ENCODE measurements at places on chromosomes 2 and 18.
A peak's percentile ranks its signal among the peaks of the same experiment; 100 is the strongest.

GRCh38 chr2:231646476-231646875, 53.8 kb downstream of the TEX44 start:
- no peak for DNase-seq

DNA sequence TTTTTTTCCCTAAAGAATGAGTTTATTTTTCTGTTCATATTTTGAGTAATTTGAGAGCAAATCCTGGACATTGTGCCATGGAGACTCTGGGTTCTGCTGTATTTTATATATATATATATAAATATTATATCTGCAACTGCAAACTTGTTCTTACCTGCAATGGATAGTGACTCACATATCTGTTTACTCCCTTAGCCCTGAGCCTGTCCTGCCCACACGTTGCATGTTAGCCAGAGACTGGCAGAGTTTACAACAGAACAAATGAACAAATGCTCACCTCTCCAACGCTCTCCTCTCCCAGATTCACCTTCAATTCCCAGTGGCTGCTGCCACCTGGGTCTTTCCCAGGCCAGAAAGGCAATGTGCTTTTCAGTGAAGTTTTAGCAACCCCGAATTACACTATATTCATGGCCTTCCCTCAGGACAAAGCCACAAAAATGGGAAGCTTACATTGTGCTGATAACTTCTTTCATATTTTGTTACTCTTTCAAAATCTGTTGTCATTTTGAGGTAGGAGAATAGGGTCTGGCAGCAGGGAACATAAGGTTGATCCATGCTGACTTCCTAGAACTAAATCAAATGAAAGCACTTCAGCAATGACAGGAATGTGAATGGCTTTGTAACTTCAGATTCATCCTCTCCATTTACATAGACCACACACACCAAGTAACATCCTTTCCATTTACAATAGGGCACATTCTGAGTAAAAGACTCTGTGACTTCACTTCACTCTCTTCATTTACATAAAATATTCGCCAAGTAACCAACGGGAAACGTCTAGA, 105.4 kb upstream of the FAM110C start:
- DNase-seq = peak; percentile 30

DNA sequence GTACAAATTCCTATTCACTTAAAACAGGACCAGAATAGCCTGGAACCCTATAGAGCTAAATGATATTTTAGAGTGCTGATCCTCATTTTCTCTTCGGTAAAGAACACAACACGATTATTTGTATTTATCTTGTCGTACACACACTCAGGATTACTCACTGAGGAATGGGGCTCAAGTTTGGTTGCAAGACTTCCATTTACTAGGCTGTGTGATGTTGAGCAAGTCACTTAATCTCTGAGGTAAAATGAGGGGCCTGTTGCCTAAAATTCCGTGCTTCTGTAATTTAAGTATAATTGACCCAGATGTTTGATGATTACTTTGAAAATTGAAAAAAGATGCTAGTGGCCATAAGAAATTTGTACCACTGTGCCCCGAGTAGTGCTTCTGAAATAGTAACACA, 42.6 kb upstream of the MAP4K3 start:
- DNase-seq = no peak

- no peak for DNase-seq
Measured at GRCh38 chr18:8847900-8848299, 142.5 kb downstream of the MTCL1 start.

GRCh38 chr18:24491927-24492834, 31.7 kb downstream of the HRH4 start:
- no peak for DNase-seq

- DNase-seq = no peak
Measured at GRCh38 chr2:159612255-159612901, 4.0 kb downstream of the BAZ2B start.

GRCh38 chr2:96523659-96524481, 12.7 kb upstream of the ARID5A start:
- no peak for DNase-seq

DNA sequence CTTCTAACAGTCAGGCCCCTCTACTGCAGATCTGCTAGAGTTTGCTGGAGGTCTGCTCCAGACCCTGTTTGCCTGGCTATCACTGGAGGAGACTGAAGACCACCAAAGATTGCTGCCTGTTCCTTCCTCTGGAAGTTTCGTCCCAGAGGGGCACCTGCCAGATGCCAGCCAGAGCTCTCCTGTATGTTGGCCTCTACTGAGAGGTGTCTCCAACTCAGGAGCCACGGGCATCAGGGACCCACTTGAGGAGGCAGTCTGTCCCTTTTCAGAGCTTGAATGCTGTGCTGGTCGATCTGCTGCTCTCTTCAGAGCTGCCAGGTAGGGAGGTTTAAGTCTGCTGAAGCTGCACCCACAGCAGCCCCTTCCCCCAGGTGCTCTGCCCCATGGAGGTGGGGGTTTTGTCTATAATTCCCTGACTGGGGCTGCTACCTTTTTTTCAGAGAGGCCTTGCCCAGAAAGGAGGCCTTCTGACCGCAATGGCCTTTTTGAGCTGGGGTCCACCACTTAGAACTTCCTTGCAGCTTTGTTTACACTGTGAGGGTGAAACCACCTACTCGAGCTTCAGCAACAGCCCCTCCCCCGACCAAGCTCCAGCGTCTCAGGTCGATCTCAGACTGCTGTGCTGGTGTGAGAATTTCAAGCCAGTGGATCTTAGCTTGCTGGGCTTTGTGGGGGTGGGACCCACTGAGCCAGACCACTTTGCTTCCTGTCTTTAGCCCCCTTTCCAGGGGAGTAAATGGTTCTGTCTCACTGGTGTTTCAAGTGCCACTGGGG, 566.0 kb downstream of the NR4A2 start:
- no peak for DNase-seq

DNA sequence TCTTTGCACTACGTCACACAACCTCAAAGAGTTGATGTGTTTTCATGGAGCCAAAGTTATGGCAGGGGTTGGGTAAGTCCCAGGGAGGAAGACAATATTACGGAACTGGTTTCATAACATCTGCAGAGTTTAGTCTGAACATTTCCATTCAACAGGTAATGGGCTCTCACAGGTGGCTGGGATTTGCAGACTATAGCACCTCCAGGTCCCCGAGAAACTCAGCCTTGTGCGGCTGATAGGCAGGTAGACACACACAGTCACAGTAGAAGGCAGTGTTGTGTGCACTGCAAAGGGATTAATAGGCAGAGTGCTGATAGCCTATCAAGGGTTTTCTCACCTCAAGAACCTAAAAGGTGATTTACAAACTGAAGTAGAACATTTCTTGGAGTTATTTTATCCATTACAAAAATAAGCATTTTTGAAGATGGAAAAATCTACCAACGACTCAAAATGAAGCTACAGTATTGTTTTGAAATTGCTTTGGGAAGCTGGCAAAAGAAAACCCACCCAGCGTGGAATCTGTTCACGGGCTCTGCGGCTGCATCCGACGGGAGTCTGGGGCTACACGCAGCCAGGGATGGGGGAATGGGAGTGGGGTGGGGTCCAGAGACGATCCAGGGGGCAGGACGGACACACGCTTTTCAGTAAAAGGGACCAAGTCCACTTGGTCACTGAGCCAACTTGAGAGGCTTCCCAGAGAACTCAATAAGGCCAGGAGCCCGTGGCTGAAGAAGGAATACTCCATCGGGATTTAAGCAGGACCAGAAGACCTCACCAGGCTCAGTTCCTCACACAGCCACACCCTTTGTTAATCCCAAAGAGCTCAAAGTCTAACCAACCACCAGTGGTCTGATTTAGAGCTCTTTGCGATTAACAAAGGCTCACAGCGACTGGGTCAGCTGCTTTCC, 82.9 kb downstream of the CHRNA1 start:
- no peak for DNase-seq

- peak; percentile 34 for DNase-seq
Measured at GRCh38 chr2:70785137-70785911, 5.1 kb downstream of the FIGLA start.

GRCh38 chr2:40535972-40536371, 84.1 kb upstream of the SLC8A1 start:
- DNase-seq = no peak

DNA sequence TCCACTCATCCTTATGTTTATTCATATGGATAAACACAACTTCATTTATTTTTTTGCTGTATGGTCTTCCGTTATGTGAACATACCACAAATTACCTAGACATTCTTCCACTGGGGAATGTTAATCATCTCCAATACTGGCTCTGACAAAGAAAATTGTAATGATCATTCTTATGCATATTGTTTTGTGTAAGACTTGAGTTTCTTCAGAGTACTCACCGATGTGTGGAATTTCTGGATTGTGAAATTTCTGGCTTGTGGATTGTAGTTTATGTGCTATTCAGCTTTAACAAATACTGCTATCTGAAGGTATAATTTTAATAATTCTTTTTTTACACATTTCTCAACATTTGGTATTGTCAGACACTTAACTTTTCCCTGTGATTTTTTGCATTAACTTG, 212.2 kb upstream of the THUMPD2 start:
- no peak for DNase-seq

GRCh38 chr18:36652503-36652902, 176.3 kb downstream of the TPGS2 start:
- DNase-seq = no peak

DNA sequence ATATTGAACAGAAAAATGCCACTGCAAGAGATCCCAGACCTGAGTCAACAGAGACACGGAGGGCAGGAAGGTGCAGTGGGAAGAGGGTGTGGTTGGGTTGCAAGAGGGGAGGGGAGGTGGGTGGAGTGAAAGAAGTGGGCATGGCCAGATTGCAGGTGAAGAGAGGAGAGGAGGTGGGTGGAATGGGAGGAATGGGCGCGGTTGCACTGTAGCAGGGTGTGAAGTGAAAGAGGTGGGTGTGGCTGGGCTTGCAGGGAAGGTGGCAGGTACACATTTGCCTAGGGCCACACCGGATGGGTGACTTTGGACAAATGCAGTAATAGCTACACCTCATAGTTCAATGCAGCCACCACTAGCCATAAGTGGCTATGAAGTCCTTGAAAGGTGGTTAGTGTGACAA, 71.1 kb downstream of the DOCK10 start:
- DNase-seq = peak; percentile 47

DNA sequence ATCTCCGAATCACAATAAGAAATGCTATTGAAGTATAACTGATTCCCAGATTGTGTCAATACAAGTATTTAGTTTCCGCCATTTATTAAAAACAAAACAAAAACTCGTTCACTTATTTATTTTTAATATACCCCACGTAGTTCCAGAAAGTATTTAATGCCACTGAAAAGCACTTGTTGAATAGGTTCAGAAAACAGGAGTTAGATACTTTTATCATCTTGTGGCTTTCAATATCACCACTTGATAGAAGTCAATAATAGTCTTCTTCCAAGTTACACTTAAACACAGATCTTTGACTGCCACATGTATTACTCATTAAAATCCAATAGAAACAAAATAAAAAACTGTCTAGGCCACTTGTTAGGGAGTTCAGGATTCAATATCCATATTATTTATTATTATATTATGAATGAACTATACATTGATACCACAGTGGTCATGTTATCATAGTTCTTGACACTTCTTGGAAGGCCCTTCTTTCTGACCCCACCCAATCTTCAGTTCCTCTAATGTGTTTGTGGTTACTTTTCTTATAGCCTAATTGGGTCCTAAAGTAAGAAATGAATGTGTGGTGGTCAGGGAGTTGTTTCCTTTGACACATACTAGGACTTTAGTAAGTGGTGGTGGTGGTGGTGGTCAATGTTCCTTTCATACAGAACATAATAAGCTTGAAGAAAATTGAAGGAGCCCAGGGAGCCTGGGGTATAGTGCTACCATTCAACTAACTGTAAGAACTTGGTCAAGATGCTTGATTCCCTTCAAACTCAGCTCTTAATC, 221.3 kb upstream of the ITGA4 start:
- DNase-seq = no peak

DNA sequence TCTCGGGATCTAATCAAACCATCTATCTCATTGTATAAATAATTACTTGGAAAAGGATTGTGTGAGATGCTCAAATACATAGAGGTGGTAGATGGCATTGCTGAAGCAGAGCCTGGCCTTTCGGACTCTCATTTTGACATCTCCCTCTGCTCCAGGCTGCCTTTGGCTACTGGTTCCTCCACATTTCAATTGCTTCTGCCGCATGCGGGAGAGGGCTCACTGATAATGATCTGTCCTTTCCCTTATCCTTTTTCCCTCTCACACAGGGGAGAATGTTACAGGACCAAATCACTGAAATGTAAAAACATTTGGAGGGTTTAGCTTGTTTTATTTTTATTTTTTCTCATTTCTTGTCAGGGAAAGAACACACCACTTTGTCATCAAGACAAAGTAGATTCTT, 380.6 kb upstream of the UBE2E3 start:
- DNase-seq = no peak

DNA sequence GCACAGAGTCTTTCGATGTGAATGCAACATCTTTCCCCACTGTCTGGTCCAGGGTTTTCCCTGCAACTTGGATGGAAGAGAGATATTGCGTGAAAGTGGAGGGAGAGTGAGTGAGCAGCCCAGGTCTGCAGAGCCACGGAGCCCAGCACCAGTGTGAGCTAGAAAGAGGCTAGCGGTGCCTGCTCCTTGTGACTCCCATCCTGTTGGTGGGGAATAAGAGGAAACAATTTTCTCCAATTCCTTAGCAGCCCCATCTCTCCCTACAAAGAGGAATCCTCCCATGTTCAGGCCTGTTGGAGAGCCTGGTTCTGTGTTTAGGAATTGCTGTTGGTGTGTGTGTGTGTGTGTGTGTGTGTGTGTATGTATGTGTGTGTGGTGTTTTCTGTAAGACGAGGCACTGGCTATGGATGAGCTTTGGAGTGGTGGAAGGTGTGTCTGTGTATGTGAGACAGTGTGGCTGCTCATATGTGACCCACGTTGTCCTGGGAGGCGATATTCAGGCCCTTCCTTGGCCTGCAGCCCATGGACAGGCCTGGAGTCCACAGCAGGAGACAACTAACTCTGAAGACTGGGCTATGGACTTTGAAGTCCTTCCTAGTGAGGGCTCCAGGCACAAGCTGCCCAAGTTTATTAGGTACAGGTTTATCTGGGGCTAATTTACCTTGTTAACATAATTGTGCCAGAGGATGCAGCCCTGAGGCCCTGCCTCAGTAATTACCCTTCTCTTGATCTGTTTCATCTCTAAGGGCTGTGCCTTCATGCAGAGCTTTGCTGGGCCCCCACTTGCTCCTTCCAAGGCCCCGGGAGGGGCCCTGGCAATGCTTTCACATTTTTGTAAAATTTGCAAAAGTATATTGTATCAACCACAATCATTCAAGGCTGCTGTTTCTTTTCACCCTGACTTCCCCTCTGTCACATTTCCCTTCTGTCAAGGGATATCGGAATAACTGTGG, 88.6 kb upstream of the HAAO start:
- no peak for DNase-seq

DNA sequence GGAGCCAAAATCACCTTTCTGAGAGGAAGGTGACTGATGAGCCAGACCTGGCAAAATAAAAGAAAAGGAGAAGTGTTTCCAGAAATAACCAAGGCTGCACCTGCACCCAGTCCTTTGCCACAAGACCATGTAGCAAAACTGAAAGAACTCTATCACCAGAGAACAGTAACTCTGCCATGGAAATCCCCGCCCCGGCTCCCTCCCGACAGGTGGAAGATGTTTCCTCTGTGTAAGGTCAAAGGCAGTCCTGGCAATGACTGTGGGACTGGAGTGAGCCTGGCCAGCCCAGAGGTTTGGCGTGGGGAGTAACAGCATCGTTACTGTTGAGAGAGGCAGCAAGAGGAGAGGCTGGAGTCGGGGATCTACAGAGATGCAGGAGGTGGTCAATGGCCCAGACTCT, 42.3 kb downstream of the SPRED2 start:
- DNase-seq = no peak

Data from RWPE1 (cell line).